Transverse colon (tissue), 4 donors: ENCODE measurements at places on chromosomes 1 and 21. TPM values are rescaled to one million over a fixed set of nuclear protein-coding genes. Genes with fewer than 3 reads are reported as not detected.

The SSBP3 gene
- 28.7 TPM for total RNA-seq

The AKR7A3 gene
- total RNA-seq = 91.3 TPM

- no peak for DNase-seq
- no peak overlapping the region for H3K27ac ChIP-seq
- H3K4me3 ChIP-seq = no peak overlapping the region
- H3K36me3 ChIP-seq = no peaks in the 10 kb centered on the region
- peaks cover 3% of the 10 kb centered on the region for H3K4me1 ChIP-seq
- H3K27me3 ChIP-seq = no peaks in the 10 kb centered on the region
These were observed 652.5 kb downstream of the KIF26B start for GRCh38 chr1:245807306-245807705.

DNA sequence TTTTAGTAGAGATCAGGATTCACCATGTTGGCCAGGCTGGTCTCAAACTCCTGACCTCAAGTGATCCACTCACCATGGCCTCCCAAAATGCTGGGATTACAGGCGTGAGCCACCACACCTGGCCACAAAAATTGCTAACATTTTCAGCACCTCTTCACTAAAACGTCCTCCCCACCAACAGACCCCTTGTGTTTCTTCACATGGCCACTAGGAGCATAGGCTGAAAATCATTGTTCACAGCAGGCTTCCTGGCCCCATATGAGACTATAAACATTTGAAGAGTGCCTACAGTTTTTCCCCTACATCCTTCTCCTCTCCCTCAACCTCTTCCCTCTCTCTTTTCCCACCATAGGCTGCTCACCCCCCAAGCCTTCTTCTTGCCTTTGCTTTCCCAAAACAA lies 28.0 kb upstream of the SFPQ start:
- no peak for DNase-seq
- no peaks in the 10 kb centered on the region for H3K36me3 ChIP-seq
- no peak overlapping the region for H3K4me3 ChIP-seq
- H3K27me3 ChIP-seq = no peaks in the 10 kb centered on the region
- no peak overlapping the region for H3K27ac ChIP-seq

DNA sequence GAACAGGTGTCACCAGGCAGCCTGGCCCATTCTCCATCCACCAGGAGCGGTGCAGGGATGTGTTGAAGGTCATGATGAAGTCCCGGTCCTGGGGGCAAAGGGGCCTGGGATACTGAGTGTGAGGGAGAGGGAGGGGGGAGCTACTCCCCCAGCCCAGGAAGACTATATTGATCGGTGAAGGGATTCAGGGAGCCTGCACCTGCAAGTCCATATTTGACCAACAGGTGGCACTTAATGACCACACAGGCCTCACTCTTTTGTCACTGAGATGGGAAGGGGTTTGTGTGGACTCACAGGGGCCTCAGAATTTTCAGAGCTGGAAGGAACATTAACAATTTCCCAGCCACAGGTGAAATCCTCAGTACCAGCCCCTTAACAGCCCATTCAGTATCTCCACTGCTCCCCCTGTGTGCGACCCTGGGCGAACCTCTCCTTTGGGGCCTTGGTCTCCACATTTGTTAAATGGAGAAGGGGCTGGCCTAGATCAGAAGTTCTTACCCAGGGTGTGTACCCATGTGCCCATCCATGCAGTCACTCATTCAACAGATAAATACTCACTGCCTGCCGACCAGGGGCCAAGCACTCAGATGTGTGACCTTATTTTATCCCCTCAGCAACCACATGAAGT lies 55.6 kb downstream of the NKAIN1 start:
- peaks cover 5% of the 10 kb centered on the region for H3K4me1 ChIP-seq
- peak; percentile 30 for DNase-seq
- H3K36me3 ChIP-seq = no peaks in the 10 kb centered on the region
- peaks cover 35% of the 10 kb centered on the region for H3K27me3 ChIP-seq

DNA sequence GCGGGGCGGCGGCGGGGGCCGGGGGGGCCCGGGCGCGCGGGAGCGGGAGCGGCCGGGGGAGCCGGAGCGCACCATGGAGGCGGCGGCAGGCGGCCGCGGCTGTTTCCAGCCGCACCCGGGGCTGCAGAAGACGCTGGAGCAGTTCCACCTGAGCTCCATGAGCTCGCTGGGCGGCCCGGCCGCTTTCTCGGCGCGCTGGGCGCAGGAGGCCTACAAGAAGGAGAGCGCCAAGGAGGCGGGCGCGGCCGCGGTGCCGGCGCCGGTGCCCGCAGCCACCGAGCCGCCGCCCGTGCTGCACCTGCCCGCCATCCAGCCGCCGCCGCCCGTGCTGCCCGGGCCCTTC lies 546 bp downstream of the SKI start:
- no peak for DNase-seq
- H3K27me3 ChIP-seq = no peaks in the 10 kb centered on the region
- peaks cover 49% of the 10 kb centered on the region for H3K4me1 ChIP-seq
- H3K36me3 ChIP-seq = no peaks in the 10 kb centered on the region
- H3K27ac ChIP-seq = peak overlapping the region; percentile 82

The VWA5B1 gene
- not detected for total RNA-seq
